ENCODE measurements at places on chromosomes 7 and 10.

DNA sequence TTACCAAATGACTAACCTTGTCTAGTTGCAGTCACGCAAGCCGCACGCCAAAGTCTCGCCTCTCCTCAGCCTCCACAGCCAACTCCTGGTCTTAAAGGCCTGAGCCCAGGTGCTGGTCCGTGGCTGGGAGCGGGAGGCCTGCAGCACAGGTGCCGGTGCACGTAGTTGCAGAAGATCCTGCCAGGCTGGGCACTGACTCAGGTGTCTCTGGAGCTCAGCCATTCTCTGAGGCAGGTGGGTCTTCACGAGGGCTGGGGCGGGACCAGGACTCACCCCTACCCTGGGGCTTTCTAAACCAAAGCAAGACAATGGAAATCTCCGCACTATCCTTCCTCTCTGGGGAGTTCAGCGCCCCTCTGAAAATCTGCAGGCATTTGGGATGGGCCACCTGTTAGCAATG is 216.4 kb downstream of the MLLT10 start:
- DNase-seq: no peak
- H3K27me3 ChIP-seq: no peaks in the 10 kb centered on the region
- no peak overlapping the region for H3K4me3 ChIP-seq
- peaks cover 4% of the 10 kb centered on the region for H3K4me1 ChIP-seq
- H3K36me3 ChIP-seq: no peaks in the 10 kb centered on the region

DNA sequence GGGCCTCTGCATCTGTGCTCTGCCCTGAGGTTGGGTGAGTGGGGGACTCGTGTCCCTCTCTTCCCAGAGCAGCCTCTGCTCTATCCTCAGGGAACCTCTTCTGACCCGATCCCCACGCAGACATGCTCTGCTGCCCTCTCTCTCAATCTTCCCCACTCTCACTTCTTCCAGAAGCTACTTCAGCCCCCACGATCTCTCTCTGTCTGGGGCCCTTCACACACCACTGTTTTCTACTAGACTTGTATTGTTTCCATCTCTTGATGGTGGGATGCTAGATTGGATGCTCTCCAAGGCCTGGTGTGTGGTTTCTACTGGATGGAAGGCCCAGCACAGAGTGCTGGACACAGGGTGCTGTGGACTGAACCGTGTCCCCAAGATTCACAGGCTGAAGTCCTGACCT is 10.0 kb downstream of the MGMT start:
- H3K36me3 ChIP-seq: peaks cover 13% of the 10 kb centered on the region
- no peaks in the 10 kb centered on the region for H3K27me3 ChIP-seq
- no peak for DNase-seq
- H3K4me1 ChIP-seq: peaks cover 52% of the 10 kb centered on the region
- peak overlapping the region; percentile 88 for H3K27ac ChIP-seq
- no peak overlapping the region for H3K4me3 ChIP-seq

- H3K4me1 ChIP-seq: no peaks in the 10 kb centered on the region
- no peaks in the 10 kb centered on the region for H3K36me3 ChIP-seq
- H3K27me3 ChIP-seq: no peaks in the 10 kb centered on the region
- H3K27ac ChIP-seq: no peak overlapping the region
Observed at GRCh38 chr10:64450312-64450711, 929.1 kb downstream of the REEP3 start.

- no peak overlapping the region for H3K27ac ChIP-seq
- H3K4me3 ChIP-seq: no peak overlapping the region
Observed at GRCh38 chr10:32922170-32922569, 35.9 kb downstream of the ITGB1 start.

DNA sequence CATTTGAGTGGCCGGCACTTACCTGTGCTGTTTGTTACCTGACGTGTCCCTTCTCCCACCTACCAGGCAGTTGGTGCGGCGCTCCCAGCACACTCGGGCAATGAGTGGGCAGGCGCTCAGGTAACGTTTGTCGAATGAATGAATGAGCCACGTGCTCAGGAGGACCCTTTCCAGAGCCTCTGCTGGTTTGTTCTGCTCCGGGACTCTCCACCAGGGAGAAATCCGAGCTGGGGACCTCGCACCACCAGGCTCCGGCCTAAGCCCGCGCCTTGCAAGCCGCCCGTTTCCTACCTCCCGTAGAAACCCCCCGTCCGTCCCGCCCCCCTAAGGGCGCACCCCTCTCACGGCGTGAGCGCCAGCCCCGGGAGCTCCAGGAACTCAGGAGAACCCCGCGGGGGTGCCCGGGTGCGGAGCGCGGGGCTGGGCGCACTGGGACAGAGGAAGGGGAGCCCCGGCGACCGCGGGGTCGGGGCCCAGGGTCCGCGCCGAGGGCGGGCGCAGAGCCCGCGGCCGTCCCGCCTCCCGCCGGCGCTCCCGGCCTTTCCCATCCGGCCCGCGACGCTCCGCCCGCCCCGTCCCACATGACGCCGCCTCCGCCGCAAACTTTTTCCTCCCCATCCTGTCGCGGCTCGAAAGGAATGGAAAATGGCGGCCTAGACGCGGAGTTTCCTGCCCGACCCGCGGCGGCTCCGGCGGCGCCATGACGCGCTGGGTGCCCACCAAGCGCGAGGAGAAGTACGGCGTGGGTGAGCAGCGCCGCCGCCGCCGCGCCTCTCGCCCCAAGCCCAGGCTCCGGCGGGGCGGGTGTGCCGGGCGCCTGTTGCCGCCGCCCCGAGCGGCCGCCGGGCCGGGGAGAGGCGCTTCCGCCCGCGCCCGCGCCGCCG is at the start of gene DOCK1:
DOCK1 (plus strand) TSS at position 611 of the 884 bp plus-strand sequence; CDS start at position 701, 90 bp downstream.
- H3K36me3 ChIP-seq: peaks cover 15% of the 10 kb centered on the region
- DNase-seq: no peak
- peaks cover 18% of the 10 kb centered on the region for H3K27me3 ChIP-seq
- H3K27ac ChIP-seq: no peak within 1 kb of the TSS
- peak within 1 kb of the TSS; percentile 47 for H3K4me3 ChIP-seq
- H3K4me1 ChIP-seq: peaks cover 7% of the 10 kb centered on the region

GRCh38 chr7:104883248-104883717 is 130.7 kb upstream of the KMT2E start:
- H3K4me3 ChIP-seq: no peak overlapping the region
- no peaks in the 10 kb centered on the region for H3K27me3 ChIP-seq
- no peaks in the 10 kb centered on the region for H3K36me3 ChIP-seq
- H3K27ac ChIP-seq: no peak overlapping the region
- no peak for DNase-seq

- no peak for DNase-seq
- H3K27me3 ChIP-seq: no peaks in the 10 kb centered on the region
- no peak overlapping the region for H3K4me3 ChIP-seq
- H3K36me3 ChIP-seq: no peaks in the 10 kb centered on the region
- H3K4me1 ChIP-seq: peaks cover 2% of the 10 kb centered on the region
Observed at GRCh38 chr7:142698429-142698828, 50.8 kb upstream of the PRSS1 start.

- no peaks in the 10 kb centered on the region for H3K36me3 ChIP-seq
- H3K4me3 ChIP-seq: no peak overlapping the region
- H3K27ac ChIP-seq: no peak overlapping the region
- H3K4me1 ChIP-seq: peaks cover 6% of the 10 kb centered on the region
- no peak for DNase-seq
Observed at GRCh38 chr10:125341611-125342010, 181.2 kb upstream of the CTBP2 start.

DNA sequence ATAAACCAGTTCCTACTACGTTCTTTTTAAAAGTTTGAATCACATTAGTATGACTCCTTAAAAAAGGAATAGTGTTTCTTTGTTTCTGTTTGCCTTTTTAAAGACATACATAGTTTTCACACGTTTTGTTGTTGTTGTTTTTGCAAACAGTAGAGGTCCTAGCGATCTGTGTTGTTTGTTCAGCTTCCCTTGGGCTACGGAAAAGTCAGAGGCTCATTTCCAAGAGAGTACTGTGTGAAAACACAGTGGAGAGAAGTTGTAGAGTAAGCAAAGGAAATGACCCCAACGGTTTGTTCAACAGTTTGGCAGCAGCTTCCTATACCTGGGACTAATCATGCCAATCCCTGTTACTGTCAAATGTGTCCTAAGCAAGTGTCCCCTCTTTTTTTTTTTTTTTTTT is 87.1 kb upstream of the STEAP1 start:
- no peaks in the 10 kb centered on the region for H3K4me1 ChIP-seq
- no peak overlapping the region for H3K27ac ChIP-seq
- no peak for DNase-seq
- H3K27me3 ChIP-seq: peaks cover 4% of the 10 kb centered on the region
- no peak overlapping the region for H3K4me3 ChIP-seq

DNA sequence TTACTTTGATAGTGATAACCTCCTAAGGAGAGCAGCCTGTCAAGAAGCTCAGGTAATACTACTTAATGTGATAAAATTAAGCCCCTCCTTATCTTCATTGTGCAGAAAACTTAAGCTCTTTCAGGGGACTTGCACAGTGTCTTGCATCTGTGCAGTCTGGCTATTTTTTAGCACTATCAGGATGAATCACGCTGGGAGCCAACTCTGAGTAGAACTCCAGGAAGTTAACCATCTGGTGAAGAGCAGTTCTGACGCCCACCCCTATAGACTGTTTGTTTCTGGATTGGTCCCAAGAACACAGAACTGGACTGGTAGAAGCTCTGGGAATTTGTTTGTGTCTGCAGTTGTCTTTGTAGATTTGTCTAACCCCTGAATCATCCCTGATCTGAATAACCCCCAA is 41.9 kb downstream of the AGK start:
- H3K4me3 ChIP-seq: no peak overlapping the region
- peaks cover 27% of the 10 kb centered on the region for H3K36me3 ChIP-seq
- H3K27ac ChIP-seq: no peak overlapping the region
- H3K4me1 ChIP-seq: peaks cover 5% of the 10 kb centered on the region

DNA sequence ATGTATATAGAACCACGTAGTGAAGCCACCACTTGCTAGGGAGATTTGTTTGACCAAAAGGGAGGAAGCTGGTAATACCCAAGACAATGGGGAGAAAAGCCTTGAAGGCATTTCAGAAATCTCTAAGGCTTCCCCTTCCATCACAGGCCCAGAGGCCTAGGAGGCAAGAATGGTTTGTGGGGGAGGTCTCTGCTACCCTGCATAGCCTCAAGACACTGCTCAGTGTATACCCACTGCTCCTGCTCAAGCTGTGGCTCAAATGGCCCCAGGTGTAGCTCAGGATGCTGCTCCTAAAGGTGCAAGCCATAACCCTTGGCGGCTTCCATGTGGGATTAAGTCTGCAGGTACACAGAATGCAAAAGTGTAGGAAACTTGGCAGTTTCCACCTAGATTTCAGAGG is 1105.8 kb downstream of the GATA3 start:
- no peak overlapping the region for H3K27ac ChIP-seq
- H3K27me3 ChIP-seq: peaks cover 6% of the 10 kb centered on the region
- H3K4me1 ChIP-seq: no peaks in the 10 kb centered on the region
- no peaks in the 10 kb centered on the region for H3K36me3 ChIP-seq
- no peak overlapping the region for H3K4me3 ChIP-seq

DNA sequence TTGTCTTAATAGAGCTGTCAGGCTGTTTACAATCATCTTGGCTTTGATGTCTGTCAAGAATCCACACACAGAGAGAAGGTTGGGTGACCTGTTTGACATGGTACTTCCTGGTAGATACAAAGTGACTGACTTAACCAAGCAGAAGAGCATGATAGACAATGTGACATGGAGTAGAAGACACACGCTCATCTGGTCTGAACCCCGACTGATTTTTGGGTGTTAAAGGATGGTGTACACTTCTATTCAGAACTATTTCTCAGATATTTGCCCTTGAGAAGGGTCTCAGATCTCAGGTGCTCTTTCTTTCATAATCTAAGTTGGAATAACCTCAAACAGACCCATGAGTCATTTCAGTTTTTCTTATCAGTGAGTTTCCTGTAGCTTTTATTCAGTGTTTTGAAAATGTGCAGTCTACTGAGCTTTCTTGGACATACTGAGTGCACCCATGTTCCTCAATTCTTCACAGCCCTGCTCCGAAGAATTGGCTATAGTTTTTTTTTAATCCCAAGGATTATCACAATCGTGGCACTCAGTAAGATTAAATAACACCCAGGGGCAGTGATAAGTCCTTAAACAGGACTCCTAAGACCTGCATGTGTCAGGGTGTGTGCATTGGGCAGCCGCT is 46.4 kb upstream of the NXPH1 start:
- no peaks in the 10 kb centered on the region for H3K36me3 ChIP-seq
- H3K27me3 ChIP-seq: peaks cover 37% of the 10 kb centered on the region
- H3K4me1 ChIP-seq: no peaks in the 10 kb centered on the region
- H3K4me3 ChIP-seq: no peak overlapping the region

DNA sequence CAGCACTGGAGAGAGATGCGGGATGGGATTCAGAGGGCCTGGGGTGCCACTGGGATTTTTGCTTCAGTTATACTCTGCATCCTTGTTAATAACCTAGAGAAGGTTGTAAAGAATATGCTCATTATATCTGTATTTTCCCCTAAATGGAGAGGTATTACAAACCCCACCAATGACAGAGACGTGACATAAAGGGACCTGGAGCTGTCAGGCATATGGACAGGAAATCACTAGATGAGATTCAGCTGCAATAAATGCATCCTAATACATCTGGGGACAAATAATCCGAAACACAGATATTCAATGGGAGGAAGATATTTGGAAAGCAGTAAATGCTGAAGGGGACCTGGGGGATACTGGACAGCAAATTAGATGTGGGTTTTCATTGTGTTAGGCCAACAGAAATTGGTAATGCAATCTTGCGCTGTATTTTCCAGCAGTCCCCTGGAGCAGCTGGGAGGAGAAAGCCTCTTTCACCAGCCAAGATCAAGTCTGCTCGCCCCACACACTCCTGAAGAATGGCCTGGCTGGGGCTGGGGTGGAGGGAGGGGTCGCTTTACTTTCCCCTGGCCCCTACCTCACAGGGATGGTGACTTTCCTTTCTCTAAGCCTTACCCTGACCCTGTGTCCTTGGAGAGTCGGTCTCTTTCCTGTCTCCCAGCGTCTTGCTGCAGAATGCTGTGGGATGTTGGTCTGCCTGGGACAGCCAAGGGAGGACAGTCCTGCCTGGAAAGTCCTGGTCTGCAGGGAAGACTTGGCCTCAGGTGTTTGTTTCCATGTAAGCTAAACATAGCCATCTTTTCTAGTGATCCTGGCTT is 653.8 kb downstream of the LRMDA start:
- no peaks in the 10 kb centered on the region for H3K4me1 ChIP-seq
- no peak for DNase-seq
- H3K27me3 ChIP-seq: no peaks in the 10 kb centered on the region
- H3K4me3 ChIP-seq: no peak overlapping the region
- H3K36me3 ChIP-seq: no peaks in the 10 kb centered on the region
- H3K27ac ChIP-seq: no peak overlapping the region

- no peak overlapping the region for H3K4me3 ChIP-seq
- H3K4me1 ChIP-seq: no peaks in the 10 kb centered on the region
- H3K27ac ChIP-seq: no peak overlapping the region
- no peaks in the 10 kb centered on the region for H3K27me3 ChIP-seq
- no peaks in the 10 kb centered on the region for H3K36me3 ChIP-seq
- no peak for DNase-seq
Observed at GRCh38 chr10:95920798-95921426, 13.1 kb downstream of the CC2D2B start.

- H3K4me3 ChIP-seq: no peak overlapping the region
- no peaks in the 10 kb centered on the region for H3K27me3 ChIP-seq
- no peak for DNase-seq
- H3K4me1 ChIP-seq: peaks cover 5% of the 10 kb centered on the region
- no peak overlapping the region for H3K27ac ChIP-seq
Observed at GRCh38 chr7:56028942-56029630, 22.2 kb downstream of the PSPH start.
